ENCODE measurements at places on chromosomes 16 and 17.

- no peak for DNase-seq
These were observed 2.1 kb upstream of the SMIM22 start for GRCh38 chr16:4792951-4793513.

DNA sequence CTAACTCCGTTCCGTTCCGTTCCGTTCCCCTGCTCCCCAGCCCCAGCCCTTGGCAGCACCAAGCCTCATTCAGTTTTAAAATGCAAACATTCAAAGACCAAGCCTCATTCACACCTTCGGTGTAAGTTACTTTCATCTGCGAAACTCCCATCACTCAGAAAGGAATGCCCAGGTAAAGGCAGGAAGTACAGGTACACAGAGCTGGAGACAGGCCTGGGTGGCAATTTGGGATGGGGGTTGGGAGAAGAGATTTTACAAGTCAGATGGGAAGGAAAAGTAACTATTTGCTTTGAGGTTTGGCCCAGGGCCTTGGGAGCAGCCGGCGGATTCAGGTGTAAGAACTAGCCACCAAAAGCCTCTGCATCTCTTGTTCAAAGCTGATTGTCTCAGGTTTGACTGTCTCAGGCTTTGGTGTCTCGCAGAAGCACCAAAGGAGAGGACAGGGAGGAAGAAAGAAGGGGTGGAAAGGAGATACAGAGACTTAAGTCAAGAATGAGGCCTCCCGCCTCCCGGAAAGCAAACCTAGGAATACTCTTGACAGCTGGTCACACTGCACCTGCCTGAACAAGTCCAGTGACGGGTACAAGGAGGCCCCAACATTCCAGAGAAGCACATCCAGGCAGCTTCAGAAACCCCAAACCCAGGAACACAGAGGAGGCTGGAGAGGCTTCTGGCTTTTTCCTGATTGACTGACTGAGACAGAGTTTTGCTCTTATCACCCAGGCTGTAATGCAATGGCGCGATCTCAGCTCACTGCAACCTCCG lies 54.7 kb downstream of the NXN start:
- DNase-seq, result no peak

DNA sequence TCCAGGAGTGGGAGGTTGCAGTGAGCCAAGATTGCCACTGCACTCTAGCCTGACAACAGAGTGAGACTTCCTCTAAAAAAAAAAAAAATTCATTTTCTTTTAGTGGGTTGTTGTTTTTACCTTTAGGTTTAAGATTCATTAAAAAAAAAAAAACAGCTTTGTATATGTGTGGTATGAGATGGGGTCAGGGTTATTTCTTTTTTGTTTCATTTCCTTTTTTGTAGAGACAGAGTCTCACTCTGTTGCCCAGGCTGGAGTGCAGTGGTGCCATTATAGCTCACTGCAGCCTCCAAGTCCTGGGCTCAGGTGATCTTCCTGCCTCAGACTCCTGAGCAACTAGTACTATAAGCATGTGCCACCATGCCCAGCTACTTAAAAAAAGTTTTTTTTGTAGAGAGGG lies 47.0 kb downstream of the BCAS3 start:
- no peak for DNase-seq

GRCh38 chr17:64202683-64203344 lies 60.2 kb downstream of the TEX2 start:
- peak; percentile 36 for DNase-seq

GRCh38 chr17:4679658-4680057 lies 24.3 kb downstream of the PELP1 start:
- no peak for DNase-seq

GRCh38 chr17:77182205-77183172 lies 41.7 kb downstream of the SEC14L1 start:
- no peak for DNase-seq

DNA sequence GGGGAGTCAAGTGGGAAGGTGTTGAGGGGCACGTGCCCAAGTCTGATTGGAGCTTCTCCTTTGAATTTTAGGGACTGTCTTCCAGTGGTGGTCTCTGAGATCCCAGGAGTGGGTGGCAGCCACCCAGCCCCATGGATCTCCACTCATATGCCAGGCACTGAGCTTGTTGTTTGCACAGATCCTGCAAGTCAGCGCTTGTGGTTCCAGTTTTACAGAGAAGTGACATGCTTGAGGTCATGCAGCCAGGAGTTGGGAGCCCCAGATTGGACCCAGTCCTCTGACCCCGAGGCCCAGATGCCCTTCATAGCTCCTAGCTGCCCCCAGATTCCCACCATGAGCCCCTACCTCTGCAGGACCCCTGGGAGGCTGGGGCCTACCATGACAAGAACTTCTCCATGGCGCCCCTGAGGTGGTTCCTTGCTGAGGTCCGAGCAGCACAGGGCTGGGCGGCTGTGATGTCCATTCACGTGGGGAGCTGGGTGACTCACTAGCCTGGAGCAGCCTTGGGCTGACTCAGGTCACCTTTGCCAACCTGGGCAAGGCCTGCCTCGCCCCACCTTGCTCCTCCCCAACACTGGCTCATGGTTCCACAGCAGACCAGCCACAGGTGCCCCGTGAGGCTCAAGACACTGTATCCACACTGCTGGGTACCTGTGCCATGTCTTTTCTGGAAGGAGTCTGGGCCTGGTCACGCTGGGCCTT lies 47.4 kb downstream of the RAI1 start:
- DNase-seq, result no peak

- DNase-seq, result peak; percentile 78
These were observed at the start of gene KLHL36 for GRCh38 chr16:84647828-84648594. Gene KLHL36, plus strand, starts transcription at chr16:84648511. Its CDS starts 2,357 bp downstream, at chr16:84650868.

DNA sequence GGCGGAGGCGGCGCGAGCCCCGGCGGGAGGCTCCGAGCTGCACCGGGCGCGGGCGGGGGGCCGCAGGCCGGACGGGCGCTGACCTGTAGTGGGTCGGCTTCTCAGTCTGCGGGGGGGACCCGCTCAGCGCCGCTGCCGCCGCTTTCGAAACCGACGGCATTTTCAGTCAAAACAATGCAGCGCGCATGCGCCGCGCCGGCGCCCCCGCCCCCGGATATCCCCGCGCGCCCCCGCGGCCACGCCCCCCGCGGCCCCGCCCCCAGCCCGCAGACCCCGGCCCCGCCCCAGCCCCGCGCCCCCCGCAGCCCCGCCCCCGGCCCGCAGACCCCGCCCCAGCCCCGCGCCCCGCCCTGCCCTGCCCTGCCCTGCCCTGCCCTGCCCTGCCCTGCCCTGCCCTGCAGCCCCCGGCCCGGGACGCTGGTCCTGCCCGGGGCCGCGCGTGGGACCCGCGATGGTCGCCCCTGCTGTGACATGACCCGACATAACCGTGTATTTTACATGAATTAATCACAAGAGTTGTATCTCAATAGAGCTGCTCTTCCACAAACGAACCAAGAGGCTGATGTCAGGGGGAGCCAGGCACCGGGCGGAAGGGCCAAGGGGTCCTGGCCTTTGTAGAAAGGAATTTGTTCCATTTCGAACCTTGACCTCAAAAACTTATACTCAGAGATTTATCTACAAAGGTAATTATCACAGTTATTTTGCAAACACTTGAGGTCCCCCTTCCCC lies at the start of gene UNKL:
Gene UNKL (minus strand): TSS at position 173 of the 729 bp plus-strand sequence. CDS start 13 bp downstream, at position 160.
- DNase-seq, result peak; percentile 86

GRCh38 chr17:78613416-78613815 lies 36.2 kb upstream of the DNAH17 start:
- DNase-seq, result no peak

- no peak for DNase-seq
These were observed 40.8 kb downstream of the MRM1 start for GRCh38 chr17:36641877-36642845.

GRCh38 chr17:28972437-28972836 lies 21.1 kb upstream of the PHF12 start:
- DNase-seq, result no peak

GRCh38 chr16:17273142-17273561 lies 197.6 kb downstream of the XYLT1 start:
- DNase-seq, result peak; percentile 22

DNA sequence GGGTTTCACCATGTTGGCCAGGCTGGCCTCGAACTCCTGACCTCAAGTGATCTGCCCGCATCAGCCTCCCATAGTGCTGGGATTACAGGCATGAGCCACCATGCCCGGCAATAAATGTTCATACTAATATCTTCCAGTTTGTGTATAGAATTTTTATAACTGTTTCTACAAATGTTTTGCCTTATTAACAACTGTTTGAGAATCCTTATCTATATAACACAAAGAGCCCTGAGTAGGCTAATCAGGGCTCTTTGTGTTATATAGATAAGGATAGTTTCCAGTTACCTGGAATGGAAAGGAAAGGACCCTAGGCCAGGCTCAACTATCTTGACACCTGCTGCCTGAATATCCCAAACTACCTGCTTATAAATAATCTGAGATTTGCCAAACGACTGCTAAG lies 16.9 kb downstream of the TERF2 start:
- DNase-seq, result no peak

- DNase-seq, result no peak
These were observed 30.0 kb downstream of the FOXL1 start for GRCh38 chr16:86608301-86608747.

- DNase-seq, result peak; percentile 9
These were observed 356 bp downstream of the TUBD1 start for GRCh38 chr17:59892251-59892923.

DNA sequence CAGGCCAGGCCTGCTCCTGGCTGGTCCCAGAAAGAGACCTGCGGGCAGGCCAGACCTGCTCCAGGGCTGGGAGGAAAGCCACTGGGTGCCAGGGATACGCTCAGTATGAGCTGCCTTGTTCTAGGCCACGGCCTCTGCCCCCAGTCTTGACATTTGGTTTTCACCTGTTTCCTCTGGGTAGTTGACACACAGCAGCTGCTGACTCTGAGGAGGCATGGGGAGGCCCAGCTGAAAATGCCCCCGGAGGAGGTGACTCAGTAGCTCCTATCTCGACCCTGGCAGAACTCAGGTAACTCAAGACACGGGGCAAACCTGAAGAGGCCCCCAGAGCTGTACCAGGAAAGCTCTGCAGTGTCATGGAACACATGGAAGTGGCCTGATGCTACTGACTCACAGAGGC lies 13.9 kb upstream of the ADGRG1 start:
- peak; percentile 71 for DNase-seq

GRCh38 chr16:55662644-55663031 lies 6.8 kb downstream of the SLC6A2 start:
- DNase-seq, result no peak

- DNase-seq, result peak; percentile 39
These were observed 15.0 kb upstream of the RGS9 start for GRCh38 chr17:65121916-65122806.

All from activated naive CD8-positive, alpha-beta T cell treated with anti-CD3 and anti-CD28 coated beads, Interleukin-2, amount 50 U/mL, for 24 hours (primary cell).